ENCODE measurements at places on chromosomes 7 and 10.

DNA sequence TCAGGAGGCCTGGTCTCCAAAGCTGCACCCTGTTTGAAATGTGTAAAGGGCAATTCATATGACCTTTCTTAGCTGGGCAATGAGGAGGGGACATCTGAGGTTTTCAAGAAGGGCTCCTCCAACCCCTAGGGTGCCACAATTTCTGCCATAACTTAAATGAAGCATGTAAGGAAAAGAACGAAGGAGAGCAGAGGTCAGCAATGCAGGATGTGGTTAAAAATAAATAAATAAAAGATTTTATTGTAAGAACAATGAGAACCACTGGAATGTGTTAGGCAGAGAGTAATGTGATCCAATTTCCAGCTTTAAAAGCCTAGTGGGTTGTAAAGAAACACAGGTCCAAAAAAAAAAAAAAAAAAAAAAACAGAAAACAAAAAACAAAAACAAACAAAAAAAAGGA is 673.1 kb downstream of the TNS3 start:
- DNase-seq: no peak

DNA sequence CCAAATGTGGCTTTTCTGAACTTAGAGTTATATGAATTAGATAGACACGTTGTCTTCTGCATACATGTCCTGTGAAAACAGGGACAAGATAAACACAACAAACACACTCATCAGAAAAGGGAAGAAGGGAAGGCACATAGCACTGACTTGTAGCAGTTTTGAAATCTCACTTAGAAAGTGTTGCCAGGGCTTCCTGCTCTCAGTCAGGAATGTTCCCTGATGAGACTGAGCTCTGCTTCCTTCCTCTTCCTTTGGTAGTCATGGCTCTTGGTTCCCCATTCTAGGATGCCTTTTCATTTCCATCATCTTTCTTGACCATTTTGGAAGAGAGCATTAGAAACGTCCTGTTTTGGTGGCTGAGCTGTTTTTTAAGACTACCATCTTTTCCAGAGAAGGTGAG is 233.8 kb upstream of the LYZL1 start:
- DNase-seq: no peak

GRCh38 chr7:144769352-144769751 is 66.5 kb downstream of the TPK1 start:
- DNase-seq: no peak

DNA sequence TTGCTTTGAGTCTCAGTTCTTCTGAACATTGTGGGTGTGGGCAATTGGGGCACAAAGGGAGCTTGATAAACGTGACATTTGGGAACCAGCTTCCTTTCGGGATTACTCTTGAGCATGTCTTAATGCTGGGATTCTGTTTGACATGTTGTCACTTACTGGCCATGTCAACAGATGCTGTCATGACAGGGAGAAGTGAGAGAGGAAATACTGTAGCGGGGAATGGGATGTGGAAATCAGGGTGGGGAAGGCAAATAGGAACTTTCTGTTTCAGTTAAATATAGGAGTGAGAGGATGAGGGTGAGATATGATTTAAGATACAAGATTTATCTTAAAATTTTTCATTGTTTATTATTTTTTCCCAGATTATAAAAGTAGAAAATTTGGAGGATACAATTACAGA is 83.9 kb downstream of the SEC23IP start:
- DNase-seq: no peak

- DNase-seq: no peak
These were observed 102.1 kb upstream of the WDR11 start for GRCh38 chr10:120749072-120749471.

GRCh38 chr7:106954840-106955239 is 89.7 kb upstream of the PRKAR2B start:
- DNase-seq: no peak

GRCh38 chr7:129074994-129075393 is 20.1 kb upstream of the TNPO3 start:
- DNase-seq: no peak

DNA sequence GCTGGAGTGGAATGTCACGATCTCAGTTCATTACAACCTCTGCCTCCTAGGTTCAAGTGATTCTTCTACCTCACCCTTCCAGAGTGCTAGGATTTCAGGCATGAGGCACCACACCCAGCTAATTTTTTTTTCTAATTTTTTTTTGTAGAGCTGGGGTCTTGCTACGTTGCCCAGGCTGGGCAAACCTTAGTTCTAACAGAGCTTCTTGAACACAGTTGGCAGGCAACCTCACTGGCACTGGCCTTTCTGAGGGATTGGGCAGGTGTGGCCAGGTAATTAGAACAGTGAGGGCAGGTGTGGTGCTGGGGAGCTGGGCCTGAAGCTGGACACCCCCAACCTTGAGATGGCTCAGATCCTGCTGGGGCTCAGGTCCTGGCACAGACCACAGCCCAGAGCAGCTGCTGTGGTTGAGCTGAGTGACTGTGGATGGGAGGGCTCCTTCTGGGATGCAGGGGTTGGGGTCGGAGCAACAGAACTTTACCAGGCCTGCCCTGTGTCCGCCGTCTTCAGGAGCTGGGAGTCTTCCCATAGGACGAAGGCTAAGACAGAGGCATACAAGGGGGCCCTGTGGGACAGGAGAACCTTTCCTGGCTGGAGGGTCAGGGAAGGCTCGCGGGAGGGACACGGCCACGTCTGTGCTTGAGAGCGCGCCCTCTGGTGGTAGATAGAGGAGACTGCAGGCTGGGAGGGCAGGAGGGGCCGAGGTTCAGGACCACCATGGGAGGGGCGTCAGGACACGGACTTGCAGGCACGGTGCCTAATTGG is 48.2 kb downstream of the COL26A1 start:
- no peak for DNase-seq

GRCh38 chr7:51007551-51008505 is 225.1 kb upstream of the GRB10 start:
- DNase-seq: no peak

GRCh38 chr7:22193450-22193983 is 163.4 kb downstream of the RAPGEF5 start:
- no peak for DNase-seq

DNA sequence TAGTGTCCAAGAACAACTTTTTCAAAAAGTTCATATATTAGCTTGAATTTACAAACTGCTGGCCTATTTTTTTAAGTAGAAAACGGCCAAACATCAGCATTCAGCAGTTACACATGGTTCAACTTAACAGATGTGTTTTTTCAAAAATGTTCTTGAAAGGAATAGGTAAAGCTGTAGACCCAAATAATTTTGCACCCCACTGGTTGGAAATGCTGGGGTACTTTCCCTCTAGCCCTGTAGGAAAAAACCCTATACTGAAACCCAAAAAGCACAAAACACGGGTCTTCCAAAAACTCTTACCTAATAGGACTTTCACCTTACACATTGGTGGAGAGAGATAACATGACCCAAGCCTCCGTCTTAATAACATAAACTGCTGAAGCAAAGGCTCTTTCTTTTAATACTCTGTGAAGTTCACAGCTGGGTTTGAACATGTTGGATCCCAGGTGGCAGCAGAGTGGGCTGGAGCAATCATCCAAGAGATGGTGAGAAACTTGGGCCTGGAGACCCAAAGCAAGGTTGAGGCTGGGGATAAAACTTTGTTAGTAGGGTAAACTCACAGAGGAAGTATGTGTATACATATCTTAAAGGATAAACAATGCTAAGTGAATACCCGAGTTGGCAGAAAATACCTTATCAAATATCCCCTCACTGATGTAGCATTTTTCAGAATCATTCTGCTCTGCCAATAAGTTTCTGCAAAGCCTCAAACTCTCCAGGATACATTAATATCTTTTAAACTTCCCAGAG is 629 bp upstream of the DNAJC9 start:
- no peak for DNase-seq

DNA sequence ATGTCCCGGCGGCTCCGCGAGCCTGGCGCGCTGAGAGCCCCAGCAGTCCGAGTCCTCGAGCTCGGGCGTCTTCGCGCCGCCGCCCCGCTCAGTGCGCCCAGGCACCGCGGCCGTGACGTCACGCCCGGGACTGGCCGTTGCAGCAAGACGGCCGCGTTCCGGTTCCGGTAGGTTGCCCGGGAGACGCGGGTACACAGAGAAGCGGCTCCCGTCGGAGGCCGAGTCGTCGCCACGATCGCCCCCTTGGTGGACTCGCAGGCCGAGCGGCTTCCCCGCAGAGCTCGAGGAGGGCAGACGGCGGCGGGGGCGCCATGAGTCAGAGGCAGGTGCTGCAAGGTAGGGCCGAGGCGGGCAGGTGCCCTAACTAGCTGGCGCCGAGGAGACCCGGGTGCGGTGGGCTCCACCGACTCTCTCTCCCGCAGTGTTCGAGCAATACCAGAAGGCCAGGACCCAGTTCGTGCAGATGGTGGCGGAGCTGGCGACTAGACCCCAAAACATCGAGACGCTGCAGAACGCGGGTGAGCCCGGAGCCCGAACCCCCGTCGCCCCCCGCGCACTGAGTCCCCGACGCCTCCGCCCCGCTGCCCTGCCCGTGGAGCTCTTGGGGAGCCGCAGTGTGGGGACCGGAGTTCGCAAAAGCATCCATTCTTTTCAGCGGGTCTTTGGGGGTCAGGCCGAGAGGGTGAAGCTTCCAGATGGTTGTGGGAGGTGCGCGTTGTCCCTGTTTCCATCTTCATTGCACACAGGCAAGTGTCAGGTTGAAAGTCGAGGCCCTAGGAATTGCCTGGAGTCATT is at the start of gene SPAG6:
SPAG6 (plus strand) TSS at position 196 of the 795 bp plus-strand sequence; CDS start at position 312, 116 bp downstream.
- no peak for DNase-seq

- DNase-seq: no peak
These were observed 68.4 kb upstream of the ZNF716 start for GRCh38 chr7:57381581-57381980.

DNA sequence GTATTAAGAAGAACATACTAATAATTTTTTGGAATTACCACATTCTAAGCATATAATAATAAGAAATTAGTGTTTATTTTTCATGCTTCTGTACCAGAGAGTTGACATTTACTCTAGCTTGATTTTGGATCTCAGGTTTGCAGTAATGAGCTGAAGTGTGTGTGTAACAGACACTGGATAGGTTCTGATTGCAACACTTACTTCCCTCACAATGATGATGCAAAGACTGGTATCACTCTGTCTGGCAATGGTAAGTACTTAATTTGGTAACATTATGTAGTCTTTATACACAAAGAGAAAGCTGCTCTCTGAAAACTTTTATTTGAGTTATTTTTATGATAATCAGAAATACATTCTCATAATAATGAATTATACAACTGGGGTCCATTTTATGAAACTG is 54.1 kb downstream of the SRI start:
- no peak for DNase-seq

DNA sequence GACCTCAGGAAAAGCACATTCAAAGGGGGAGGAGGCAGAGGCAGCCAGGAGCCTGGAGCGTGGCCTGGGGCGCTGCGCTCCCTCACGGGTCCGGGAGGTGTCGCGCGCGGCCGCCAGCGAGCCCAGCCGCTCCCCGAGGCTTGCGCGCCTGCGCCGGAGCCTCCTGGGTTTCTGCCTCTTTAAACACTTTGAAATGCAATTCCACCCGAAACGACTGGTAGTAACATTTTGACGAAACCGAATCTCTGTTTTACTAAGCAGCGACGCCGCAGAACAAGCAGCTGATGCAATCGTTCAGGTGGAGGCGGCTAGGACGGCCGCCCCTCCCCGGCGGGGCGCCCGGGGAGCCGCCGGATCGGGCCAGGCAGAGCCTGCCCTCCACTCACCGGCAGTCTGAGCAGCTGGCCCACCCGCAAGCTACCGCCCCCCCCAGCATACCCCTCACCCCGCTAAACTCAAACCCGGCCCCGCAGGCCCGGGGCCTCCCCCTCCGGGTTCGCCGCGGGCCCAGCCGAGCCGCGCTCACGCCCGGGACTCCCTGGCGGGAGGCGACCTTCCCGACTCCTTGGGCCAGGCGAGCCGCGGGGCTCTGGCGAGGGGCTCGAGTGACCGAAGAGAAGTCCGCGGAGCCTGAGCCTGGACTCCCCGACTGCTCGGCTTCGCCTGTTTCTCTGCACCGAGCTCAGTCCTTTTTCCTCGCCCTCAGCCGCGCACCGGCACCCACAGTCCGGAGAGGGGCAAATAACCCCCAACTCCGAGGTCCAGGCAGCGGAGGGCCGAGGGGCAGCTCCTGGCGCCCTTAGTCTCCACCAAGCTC is 3.2 kb downstream of the MKX start:
- DNase-seq: peak; percentile 54

GRCh38 chr7:141928845-141929195 is 12.6 kb downstream of the OR9A4 start:
- no peak for DNase-seq

DNA sequence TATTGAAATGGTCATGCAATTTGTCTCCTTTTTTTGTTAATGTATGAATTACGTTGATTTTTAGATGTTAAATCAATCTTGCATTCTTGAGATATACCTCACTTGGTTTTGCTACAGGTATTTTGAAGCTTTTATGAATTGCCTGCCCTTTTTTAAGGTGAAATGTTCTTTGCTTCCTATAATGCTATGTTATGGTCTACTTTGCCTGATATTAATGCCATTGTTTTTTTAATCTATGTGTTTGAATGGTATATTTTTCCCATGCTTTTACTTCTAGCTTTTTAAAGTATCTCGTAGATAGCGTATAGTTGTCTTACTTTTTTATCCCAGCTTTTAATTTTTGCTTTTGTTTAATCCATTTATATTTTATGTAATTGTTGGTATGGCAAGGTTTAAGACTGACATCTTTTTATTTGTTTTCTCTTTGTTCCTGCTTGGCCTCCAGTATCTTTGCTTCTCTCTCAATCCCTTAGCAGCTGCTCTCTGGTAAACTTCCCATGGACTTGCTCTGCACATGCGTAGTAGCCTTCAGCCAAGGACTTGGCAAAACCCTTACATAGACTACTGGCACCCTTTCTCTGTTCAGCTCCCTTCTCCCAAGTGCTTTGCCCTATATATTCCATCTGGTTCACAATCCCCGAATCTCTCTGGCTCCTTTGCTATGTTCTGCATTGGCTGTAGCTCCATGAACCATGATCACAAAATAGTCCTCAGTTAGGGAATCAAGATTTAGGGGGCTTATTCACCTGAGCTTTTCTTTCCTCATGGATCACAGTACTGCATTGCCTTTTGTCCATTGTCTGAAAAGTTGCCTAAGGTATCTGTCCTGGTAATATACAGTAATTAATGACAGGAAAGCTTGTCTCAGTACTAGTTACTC is 8.4 kb downstream of the TRIM24 start:
- DNase-seq: no peak

DNA sequence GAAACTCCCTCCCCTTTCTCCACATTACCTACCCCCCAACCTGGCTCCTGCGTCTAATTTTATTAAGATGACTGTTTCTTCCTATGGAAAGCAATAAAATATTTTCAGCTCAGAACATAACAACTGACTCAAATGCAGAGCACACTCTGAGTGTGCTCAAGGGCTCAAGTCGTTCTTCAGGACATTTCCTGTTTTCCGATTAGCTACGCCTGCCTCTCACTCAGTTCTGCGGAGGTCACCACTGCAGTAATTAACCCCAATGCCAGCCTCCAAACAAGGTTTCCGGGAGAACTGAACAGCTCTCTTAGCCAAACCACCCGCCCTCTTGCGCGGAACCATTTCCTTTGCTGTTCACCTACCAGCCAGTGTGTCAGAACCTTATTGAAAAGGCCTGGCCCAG is 19.3 kb downstream of the MYOF start:
- no peak for DNase-seq
